ENCODE measurements at places on chromosomes 13 and 19. TPM values are rescaled to one million over a fixed set of nuclear protein-coding genes. Genes with fewer than 3 reads are reported as not detected.

Gene MBD3L2
- not detected for total RNA-seq

Gene ZNF93
- total RNA-seq, result 8.9 TPM

Gene ZNF837
- 0.56 TPM for total RNA-seq

Gene CCDC169
- 0.54 TPM for total RNA-seq

Gene ATP1A3
- total RNA-seq, result under 0.01 TPM

Gene GNG8
- total RNA-seq, result not detected
